ENCODE measurements at places on chromosomes 4 and X.

DNA sequence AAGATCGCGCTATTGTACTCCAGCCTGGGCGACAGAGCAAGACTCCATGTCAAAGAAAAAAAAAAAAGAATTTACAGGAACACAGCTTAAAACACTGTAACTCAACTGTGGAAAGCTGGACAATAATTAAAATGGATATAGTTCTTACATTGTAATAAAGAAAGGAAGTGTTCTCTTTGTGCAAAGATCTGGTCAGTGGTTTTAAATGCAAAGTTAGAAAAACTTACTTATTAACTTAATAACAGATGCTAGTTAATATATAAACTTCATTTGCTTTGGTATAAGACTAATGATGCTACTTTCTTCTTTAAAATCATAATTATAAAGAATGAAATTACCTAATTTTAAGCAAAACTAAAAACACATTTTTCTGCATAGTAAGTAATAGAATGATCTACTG is 2024.1 kb upstream of the TENM3 start:
- no peak for DNase-seq

DNA sequence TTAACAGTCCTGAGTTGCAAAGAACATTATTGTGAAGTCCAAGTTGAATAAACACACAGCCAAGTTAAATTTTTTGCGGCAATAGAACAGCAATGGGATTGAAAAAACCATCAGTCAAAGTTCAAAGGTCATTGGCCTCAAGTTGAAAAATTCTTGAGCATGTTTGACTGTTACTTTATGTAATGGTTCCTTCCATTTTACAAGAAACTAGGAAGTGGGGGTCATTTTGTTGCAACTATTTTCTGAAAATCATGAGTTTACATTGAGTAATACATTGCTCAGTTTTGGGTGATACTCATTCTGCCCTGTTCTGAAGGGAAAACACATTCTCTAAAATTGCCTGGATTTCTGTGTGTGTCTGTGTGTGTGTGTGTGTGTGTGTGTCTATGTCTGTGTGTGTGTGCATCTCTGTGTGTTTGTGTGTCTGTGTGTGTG is 5.2 kb upstream of the IRF2 start:
- no peak for DNase-seq

- DNase-seq = no peak
Observed at GRCh38 chr4:64272432-64272831, 136.8 kb downstream of the TECRL start.

DNA sequence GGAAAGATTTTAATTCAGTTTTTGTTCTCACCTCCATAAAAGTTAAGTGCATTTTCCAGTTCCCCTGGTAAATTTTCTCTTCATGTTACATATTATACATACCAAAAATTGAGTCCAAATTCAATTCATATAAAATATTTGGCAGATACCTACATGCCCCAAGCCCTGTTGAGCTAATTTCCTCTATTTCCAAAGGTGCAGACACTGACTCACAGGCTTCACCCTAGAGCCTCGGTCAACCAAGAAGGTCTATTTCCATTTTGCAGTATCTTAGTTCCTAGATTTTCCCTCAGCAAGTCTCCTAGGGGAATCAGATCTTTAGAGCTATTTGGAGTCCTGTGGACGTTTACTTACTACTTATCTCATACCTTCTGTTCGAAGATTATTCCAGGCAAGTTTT is 174.4 kb downstream of the TSPAN5 start:
- no peak for DNase-seq

- no peak for DNase-seq
Observed at GRCh38 chr4:5562476-5562875, 145.9 kb downstream of the EVC2 start.

DNA sequence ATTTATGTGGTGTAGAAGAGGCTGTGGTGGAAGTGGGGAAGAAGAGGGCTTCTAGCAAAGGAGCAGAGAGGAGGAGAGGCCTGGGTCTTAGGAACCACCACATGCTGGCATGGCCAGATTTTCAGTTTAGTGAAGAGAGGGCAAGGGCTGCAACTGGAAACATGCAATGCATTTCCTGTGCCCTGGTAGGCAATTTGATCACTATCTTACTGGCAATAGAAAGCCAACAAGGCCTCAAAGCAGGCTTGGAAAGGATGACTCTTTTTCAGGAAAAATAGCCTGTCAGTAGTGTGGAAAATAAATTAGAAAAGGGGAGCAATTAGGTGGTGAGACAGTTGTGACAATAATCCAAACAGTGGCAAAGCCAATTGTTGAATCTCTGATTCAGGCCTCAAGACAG is 501.9 kb upstream of the ZFP42 start:
- no peak for DNase-seq

- peak; percentile 2 for DNase-seq
Observed at GRCh38 chrX:74923942-74924448, 1.3 kb downstream of the NEXMIF start.

- DNase-seq = peak; percentile 4
Observed at GRCh38 chrX:35919536-35920309, at the start of gene CFAP47. TSS of gene CFAP47 (plus strand) at chrX:35919734. CDS start at chrX:35919800, 66 bp downstream.

GRCh38 chr4:15718959-15719358 is 16.1 kb downstream of the BST1 start:
- DNase-seq = no peak

DNA sequence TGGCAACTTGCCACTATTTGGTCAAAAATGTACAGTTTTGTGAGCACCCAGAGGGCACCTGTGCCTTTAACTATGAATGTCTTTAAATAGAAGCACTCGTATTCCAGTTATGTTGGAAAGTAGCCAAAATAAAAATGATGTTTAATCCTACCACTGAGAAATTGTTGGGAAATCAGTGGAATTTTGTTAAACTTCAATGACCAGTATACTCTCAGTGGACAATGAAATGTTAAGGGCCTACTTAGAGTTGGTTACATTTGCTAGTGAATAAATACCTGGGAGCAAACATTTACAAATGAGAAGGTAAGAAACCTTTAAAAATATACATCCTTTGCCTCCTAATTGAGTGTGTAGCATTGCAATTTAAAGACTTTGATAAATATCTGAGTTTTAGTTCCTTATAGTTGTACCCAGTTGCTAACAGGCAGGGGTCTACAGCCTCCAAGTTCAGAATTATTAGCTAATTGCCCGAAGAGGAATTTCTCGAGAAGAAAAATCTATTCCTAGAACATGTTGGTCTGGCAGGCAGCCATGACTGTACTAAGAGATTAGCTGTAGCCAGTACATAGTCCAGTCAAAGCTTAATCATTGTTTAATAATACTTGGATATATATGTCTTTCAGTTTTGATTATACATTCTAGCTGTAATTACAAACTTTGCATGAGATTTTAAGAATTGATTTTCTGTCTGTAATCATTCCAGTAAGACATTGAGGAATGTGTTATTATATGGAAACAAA is 93.2 kb downstream of the IL1RAPL2 start:
- no peak for DNase-seq

GRCh38 chrX:140422501-140422900 is 82.4 kb downstream of the SOX3 start:
- no peak for DNase-seq

DNA sequence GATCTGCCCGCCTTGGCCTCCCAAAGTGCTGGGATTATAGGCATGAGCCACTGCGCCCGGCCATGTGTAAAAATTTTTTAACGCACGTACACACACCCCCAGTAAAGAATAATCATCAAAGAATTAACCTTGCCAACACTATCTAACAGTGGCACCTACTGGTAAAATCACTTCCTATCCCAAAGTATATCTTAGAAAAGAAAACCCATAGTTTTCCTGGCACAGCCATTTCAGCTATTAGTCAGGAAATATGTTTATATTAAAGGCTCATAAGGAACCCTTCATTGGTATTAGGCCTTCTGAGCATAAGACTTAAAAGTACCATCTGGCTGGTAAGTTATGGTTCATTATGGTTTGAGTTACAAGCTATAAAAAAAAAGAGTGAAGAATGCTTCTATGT is 14.1 kb downstream of the S100G start:
- DNase-seq = peak; percentile 65

DNA sequence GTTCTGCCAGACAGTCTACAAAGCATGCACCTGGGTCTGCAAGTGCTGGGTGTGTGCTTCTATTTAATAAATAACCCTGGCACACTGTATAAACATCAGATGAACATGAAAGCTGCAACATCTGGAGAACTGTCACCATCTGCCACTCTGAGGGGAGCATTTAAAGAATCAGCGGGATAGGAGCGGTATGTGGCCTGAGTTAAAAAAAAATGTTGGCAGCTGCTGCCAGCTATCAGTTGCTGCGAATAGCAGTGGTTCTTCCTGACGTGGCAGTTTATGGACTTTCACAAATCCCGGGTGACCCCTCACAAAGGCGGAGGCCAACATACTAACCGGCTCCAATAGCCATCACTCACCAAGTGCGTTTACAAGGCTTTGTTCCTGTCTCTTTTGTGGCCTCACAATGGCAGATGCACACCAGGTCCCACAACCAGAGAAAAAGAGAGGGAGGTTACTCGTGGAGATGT is 95.1 kb downstream of the RASL11B start:
- peak; percentile 20 for DNase-seq

DNA sequence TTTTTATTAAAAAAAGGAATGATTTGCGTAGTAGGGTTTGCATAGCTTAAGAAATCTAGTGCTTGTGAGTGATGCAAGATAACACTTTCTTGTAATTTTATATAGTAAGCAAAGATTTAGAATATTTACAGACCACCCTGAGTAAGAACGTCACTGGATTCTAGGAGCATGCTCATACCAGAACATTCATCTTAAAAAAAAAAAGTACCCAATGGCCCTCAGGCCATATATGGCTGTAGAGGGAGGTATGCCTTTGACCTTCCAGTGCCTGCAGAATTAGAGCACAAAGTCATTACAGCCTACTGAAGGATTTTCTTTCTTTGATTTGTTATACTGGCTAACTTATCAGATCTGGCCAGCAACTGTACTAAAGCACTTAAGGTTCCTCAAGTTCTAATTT is 236.3 kb upstream of the GYPA start:
- no peak for DNase-seq

GRCh38 chr4:48296365-48296764 is 26.7 kb upstream of the TEC start:
- no peak for DNase-seq

- peak; percentile 56 for DNase-seq
Observed at GRCh38 chrX:155334486-155335336, at the start of gene CLIC2. TSS of gene CLIC2 (minus strand) at chrX:155334614. CDS start at chrX:155334427, 187 bp downstream.

DNA sequence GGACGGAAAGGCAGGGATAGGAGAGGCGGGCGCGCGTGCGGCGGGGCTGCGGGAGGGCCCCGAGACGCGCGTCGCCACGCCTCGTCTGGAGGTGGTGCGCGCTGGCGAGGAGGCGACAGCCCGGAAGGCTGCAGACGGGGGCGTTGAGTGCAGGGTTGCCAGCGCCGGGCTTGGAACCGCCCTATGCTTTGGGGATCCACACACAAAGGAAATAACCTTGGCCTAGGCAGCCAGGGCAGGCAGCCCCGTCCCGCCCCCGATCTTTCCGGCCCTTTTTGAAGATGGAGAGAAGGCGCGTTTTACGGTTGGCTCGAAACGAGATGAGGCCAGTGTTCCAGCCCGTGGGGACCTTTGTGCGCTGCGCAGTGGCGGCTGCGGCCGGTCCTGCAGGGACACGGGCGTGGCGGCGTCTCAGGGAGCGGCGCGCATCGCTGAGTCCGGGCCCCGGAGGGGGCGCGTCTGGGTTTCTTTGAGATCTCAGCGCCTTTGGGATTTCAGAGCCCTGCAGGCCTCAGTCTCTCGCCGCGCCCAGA is 50.8 kb upstream of the TRIM2 start:
- peak; percentile 44 for DNase-seq

GRCh38 chr4:73815145-73815544 is 21.3 kb upstream of the CXCL6 start:
- DNase-seq = no peak

GRCh38 chr4:78703079-78703478 is 73.1 kb upstream of the BMP2K start:
- no peak for DNase-seq

DNA sequence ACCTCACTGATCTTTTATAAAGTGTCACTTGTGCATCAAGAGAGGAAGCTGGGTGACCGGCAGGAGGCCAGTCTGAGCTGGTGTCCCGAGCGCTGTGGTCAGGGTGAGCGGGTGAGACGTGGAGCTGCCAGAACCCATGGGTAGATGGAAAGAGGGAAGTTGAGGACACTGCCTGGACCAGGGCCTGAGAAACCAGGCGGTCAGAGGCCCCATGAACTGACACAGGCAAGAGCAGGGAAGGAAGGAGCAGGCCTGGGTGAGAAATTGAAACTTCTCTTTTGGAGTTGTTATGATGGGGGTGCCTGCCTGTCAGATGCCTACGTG is 192.6 kb downstream of the AFAP1 start:
- no peak for DNase-seq

DNA sequence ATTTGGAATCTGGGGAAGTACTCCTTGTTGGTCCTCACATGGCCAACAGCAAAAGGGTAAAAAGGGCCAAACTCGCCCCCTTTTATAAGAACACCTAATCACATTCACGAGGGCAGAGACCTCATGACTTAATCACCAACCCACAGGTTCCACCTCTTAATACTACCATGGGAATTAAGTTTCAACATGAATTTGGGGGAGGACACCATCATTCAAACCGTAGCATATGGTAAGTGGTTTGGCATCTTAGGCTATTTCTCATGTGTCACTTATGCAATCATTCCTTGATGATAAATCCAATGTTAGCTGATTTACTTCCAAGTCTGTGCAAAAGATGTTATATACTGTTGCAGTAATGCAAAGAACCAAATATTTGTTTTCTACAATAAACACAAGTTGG is 302.9 kb upstream of the FAM241A start:
- no peak for DNase-seq

GRCh38 chr4:10416441-10416840 is 40.8 kb downstream of the ZNF518B start:
- DNase-seq = no peak

DNA sequence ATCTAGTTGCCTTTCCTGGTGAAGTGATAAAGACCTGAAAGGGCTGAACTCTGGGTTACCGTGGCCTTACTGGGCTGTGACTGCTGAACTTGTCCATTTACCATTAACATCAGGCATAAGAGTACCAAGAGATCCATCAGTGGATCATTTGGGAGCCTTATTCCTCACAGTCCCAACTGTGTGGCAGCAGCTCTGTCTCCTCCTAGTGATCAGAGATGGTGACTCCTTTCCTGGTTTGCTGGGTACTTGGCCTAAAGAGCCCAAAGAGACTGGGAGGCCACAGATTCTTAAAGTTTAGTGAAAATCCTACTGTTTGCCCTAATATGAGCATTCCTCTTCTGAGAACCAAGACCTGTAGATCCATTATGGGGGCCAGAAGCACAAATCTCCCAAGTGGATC is 56.3 kb upstream of the ATP6AP2 start:
- no peak for DNase-seq

DNA sequence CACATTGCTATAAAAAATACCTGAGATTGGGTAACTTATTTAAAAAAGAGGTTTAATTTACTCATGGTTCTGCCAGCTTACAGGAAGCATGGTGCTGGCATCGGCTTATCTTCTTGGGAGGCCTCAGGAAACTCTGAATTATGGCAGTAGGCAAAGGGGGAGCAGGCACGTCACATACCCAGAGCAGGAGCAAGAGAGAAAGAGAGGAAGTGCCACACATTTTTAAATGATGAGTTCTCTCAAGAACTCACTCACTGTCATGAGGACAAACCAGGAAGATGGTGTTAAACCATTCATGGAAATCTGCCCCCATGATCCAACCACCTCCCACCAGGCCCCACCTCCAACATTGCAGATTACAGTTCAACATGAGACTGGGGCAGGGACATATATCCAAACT is 10.0 kb upstream of the AFF1 start:
- peak; percentile 96 for DNase-seq

Data from fibroblast of skin of back (primary cell).